ENCODE measurements at places on chromosomes 16 and 17.

- DNase-seq, result peak; percentile 27
Observed at GRCh38 chr17:45834471-45835396, 9.9 kb upstream of the SPPL2C start.

GRCh38 chr16:72098936-72099335 lies 5.3 kb downstream of the DHX38 start:
- DNase-seq, result peak; percentile 63

GRCh38 chr17:2274414-2274813 lies 29.2 kb downstream of the SMG6 start:
- no peak for DNase-seq

DNA sequence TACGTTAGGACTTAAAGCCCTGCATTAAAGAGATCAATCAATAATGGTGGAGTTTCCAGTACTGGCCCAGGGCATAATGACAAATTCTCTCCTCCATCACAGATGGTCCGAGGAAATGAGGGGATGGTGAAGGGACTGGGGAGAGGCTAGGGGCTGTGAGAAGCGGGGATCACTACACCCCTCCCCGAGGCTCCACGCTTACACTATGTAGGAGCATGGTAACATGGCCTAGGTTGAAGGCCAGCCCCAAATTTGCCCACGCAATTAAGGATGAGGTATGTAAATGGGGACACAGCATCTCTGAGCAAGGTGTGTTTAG lies 8.0 kb upstream of the AKTIP start:
- DNase-seq, result no peak

DNA sequence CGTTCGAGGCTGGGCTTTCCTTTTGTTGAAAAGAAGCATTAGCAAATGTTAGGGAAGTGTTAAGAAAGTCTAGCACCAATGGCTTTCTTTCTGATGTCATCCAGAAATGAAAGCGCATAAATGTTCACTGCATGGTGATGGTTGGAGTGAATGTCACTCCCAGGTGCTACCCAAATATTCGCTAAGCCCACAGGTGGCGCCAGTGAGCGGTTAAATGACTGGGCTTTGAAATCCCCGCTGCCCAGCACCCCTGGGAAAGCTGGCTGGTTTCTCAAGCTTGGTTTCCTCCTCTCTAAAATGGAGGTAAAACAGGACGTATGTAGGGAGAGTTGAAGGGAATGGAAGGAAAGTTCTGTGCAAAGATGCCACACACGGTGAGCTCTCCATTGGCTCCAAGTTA lies 104.4 kb downstream of the IRX5 start:
- DNase-seq, result peak; percentile 62

GRCh38 chr17:83203472-83204221 lies 124.2 kb downstream of the METRNL start:
- no peak for DNase-seq

DNA sequence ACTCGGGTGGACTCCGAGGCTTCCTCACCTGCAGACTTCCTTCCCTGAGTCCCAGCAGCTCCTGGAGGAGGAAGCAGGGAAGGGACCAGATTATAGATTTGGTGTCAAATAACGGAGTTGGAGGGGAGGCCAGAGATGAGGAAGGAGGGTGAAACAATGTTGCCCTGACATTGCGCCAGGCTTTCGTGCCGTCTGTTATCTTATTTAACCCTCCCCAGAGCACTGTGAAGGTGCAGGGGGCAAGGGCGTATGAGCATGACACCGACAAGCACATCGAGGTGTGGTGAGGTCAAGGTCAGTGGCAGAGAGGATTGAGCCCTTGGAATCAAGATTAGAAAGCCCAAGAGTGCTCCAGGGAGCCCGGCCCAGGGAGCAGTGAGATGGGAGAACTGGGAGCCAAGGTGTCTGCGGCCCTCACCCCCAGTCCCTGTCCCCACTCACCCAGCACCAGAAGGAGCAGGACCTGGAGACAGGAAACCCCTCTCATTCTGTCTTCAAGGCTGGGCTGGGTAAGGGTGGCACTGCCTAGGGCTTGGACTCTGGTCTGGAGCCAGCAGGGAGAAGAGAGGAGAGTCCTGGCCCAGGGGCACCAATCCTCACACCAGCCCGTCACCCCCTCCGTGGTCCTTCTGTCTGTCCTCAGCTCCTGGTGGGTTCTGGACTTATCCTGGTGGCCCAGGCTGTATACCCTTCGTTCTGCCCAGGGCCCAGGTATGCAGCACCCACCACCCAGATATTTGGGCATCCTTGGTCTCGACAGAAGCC lies 1.1 kb downstream of the PRSS33 start:
- no peak for DNase-seq

GRCh38 chr16:70520612-70521297 lies 2.6 kb downstream of the COG4 start:
- DNase-seq, result no peak

GRCh38 chr17:49012769-49013255 lies 15.6 kb downstream of the IGF2BP1 start:
- no peak for DNase-seq

- peak; percentile 21 for DNase-seq
Observed at GRCh38 chr17:27446569-27447301, 9.5 kb upstream of the KSR1 start.

- DNase-seq, result no peak
Observed at GRCh38 chr16:84502581-84502980, 1.9 kb downstream of the MEAK7 start.

DNA sequence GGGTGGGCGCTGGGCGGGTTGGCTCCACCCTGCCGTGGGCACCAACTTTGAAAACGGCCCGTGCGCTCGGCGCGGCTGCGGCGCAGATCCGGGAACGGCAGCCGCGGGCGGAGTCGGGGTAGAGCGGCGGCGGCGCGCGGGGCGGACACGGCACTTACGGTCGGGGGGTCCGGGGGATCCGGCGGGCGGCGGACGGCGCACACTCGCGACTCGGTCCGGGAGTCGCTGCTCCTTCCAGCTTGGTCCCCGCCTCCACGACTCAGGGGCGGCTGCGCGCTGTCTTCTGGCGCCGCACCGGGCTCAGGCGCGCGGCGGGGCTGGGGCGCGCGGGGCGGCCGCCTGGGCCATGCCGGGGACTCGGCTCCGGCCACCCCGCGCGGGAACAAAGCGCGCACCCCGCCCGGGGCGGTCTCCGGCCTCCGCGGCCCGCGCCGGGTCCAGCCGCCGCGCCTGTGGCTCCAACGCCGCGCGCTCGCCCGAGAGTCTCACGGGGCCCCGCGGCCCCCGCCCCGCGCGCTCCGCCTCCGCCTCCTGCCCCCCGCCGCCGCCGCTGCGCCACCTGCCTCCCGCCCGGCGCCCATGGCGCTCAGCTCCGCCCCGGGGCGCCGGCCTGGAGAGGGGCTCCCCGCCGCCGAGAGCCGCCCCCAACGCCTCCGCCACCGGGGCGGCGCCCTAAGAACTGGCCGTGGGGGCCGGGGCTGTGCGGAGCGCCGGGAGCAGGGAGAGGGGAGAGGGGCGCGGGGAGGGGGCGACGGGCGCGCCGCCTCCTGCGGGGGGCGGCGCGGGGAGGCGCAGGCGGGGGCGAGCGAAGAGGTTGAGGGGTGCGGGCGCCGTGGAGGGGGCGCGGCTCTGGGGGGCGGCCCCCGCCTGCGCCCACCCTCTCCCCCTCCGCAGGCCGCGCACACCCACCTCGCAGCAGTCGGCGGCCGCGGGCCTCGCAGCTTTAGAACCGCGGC lies 35.9 kb downstream of the CBFA2T3 start:
- no peak for DNase-seq

- DNase-seq, result no peak
Observed at GRCh38 chr16:48194828-48195556, 39.2 kb upstream of the ABCC12 start.

DNA sequence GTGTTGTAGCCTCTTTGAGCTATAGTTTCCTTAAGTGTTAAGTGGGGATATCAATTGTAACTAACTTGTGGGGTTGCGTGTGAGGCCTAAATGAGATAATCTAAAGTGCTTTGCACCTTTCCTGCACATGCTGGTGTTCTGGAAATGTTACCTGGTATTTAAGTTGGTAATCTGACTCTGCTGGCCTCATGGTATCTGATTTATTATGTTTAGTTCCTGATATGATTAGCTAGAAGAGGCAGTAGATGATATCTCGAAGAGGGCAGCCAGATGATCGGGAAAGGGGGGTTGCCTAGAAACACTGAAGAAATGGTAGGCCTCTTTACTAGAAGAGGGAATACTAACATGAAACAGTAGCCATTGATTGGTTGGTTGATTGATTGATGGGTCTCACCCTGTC lies 65.4 kb upstream of the CLEC18A start:
- DNase-seq, result peak; percentile 66

DNA sequence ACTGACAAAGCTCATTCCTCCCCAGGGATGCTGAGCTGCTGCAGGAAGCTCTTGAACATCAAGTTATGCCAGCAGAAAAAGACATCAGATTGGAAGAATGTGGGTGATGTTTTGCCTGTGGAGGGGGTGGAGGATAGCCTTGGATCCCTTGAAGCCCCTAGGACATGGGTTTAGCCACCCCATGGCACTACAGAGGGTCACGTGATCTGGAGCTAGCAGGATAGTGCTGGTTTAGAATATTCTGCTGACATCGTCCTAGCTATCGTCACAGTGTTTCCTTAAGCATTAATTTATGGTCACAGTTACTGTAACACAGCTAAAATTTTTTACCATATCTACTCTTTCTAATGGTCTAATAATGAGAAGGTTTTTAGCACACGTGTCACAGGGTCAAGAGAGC lies 20.2 kb upstream of the MON1B start:
- no peak for DNase-seq

DNA sequence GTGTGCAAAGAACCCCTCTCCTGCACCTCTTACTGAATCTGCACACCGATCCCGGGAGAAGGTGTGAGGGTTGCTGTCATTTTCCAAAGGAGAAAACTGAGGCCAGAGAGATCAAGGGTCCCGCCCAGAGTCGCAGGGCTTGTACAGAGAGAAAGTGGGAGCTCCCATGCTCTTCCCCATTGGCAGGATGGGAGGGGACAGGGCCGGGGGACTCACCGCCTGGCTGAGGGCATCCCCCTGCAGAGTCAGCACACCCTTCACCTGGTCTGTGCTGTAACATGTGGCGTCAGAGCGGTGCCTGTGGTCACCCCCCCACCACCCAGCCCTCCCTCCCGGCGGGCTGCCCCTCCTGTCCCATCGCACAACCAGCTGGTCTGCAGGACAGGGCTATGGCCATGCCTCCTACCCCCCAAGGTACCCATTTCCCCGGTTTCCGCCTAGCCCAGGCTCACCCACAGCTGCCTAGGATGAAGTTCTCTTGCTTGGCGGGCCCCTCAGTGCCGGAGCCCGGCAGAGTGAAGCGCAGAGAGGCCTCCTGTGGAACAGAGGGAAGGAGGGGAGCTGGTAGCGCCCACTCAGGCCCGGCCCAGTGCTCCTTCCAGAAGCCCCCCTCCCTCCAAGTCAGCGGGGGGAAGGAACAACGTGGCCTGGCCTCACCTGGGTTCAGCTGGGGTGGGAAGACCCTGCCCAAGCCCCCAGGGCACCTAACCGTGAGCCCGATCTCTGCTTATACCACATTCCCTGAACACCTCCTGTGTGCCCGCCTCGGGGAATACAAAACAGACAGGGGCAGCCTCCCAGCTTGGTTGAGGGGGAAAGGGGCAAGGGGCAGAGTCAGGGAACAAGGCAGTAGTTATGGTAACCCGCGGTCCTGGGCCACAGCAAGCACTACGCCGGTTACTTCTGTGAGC lies 1.1 kb downstream of the ROGDI start:
- no peak for DNase-seq

DNA sequence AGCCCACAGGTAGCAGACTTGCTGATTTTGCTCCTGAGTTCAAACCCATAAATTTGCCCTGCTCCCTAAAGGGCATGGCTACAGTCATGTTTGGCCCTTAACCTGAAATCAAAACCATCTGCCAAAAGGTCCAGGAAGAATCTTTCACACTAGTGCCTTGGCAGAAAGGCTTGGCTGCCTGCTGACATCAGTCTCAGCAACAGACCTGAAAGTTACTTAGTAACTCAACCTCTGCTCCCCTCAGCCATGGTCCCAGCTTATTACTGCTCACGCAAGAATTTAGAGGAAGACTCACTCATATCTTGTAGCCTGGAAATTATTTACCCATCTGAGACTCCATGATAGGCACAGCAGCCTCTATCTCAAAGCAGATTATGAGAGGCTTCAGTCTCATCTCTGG lies 98.0 kb upstream of the KIF2B start:
- no peak for DNase-seq

GRCh38 chr17:67578142-67578457 lies 139.6 kb upstream of the NOL11 start:
- no peak for DNase-seq

GRCh38 chr17:69179227-69179952 lies 37.7 kb upstream of the ABCA6 start:
- peak; percentile 11 for DNase-seq

GRCh38 chr16:89172528-89173173 lies 1.1 kb downstream of the CDH15 start:
- DNase-seq, result no peak

- DNase-seq, result no peak
Observed at GRCh38 chr17:17849147-17849820, 12.5 kb upstream of the SREBF1 start.

DNA sequence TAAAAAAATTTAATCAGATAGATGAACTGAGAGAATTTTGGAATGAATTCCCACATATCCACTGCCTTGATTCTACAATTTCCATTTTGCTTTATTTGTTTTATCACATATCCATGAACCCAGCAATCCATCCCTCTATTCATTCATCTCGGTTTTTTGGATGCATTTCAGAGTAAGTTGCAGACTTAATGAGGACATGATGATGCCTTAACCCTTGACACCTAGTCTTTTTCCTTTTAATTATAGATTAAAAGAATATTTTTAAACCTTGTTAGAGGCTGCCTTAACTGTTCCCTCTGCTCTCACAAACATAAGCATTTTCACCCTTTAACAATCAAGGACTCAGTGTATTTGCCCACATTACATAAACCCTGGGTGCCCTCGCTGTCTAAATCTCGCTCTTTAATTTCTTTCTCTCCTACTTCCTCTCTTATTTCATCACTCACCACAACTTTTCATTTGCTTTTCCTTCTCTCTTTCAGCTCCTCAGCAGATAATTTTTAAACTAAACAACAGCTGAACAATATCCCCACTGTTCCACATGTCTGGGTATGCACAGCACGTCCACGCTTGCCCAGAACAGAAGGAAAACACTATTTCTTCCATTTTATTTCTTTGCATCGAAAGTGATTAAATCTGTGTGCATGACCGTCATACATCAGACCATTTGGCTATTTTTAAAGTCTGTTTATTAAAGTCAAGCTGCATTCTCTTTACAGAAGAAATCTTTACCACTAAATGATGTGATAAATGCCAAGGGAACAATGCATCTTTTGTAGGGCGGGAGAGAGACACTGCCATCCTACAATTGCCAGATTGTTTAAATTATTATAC lies 39.9 kb downstream of the IQCK start:
- no peak for DNase-seq

All from mesendoderm (in vitro differentiated cells).